ENCODE measurements at places on chromosomes 16 and 17.

DNA sequence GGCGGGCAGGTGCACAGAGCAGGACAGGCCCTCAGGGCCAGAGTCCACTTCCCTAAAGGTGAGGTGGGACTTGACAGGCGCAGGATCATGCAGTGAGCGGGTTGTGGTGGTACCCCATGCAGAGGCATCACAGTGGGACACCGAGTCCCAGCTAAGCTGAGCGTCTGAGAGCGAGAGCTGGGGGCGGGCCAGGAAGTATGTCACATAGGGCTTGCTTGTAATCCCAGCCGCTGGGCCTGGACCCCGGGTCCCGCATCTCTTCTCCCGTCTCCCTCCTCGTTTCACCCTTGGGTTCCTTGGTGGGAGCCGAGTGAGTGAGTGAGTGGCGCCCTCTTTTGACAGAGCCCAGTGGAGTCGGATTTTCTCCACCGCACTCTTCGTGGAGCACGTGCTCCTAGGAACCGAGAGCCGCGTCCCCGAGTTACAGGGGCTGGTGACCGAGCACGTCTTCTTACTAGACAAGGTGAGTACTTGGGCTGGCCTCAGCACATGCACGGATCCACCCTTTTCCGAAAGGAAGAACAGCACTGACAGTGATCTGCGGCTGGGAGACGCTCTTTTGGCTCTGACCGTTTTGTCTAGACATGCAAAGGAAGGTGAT lies 50.8 kb upstream of the ENDOV start:
- H3K36me3 ChIP-seq, result peaks cover 91% of the 10 kb centered on the region
- DNase-seq, result no peak
- no peaks in the 10 kb centered on the region for H3K27me3 ChIP-seq
- no peaks in the 10 kb centered on the region for H3K4me1 ChIP-seq
- no peak overlapping the region for H3K4me3 ChIP-seq

GRCh38 chr16:22372882-22373661 lies 1.3 kb downstream of the CDR2 start:
- H3K27ac ChIP-seq, result no peak overlapping the region
- H3K4me3 ChIP-seq, result peak overlapping the region; percentile 89
- no peaks in the 10 kb centered on the region for H3K36me3 ChIP-seq
- no peak for DNase-seq
- no peaks in the 10 kb centered on the region for H3K27me3 ChIP-seq
- peaks cover 58% of the 10 kb centered on the region for H3K4me1 ChIP-seq

- no peak overlapping the region for H3K4me3 ChIP-seq
- peaks cover 12% of the 10 kb centered on the region for H3K27me3 ChIP-seq
- H3K27ac ChIP-seq, result no peak overlapping the region
- DNase-seq, result no peak
- H3K4me1 ChIP-seq, result peaks cover 20% of the 10 kb centered on the region
- no peaks in the 10 kb centered on the region for H3K36me3 ChIP-seq
Measured at GRCh38 chr17:48244814-48245213, 137.2 kb downstream of the SNX11 start.

DNA sequence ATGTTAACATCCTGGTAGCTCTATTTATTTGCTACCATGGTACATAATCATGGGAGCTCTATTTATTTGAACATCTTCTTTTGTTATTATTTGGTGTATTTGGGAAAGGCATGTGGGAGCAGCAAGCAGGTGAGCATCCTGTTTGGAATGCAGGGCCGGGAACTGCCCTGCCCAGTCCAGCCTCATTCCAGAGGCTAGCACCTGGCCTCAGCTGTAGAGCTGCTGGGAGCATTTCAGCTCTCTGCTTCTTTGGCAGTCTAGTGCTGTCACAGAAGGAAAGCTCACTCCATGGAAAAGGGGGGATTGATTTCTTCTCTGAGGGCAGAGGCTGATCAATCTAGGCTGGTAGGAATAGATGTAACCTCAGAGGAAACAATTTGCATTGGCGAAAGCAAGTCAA lies 112.5 kb downstream of the WWOX start:
- no peak overlapping the region for H3K4me3 ChIP-seq
- peaks cover 9% of the 10 kb centered on the region for H3K4me1 ChIP-seq
- DNase-seq, result no peak
- no peak overlapping the region for H3K27ac ChIP-seq

- H3K4me3 ChIP-seq, result no peak overlapping the region
- H3K27me3 ChIP-seq, result peaks cover 5% of the 10 kb centered on the region
- no peaks in the 10 kb centered on the region for H3K36me3 ChIP-seq
Measured at GRCh38 chr17:19537111-19537510, 3.5 kb downstream of the SLC47A1 start.

- peak overlapping the region; percentile 2 for H3K27ac ChIP-seq
- H3K27me3 ChIP-seq, result no peaks in the 10 kb centered on the region
- no peaks in the 10 kb centered on the region for H3K36me3 ChIP-seq
- H3K4me3 ChIP-seq, result no peak overlapping the region
- DNase-seq, result no peak
- H3K4me1 ChIP-seq, result peaks cover 24% of the 10 kb centered on the region
Measured at GRCh38 chr16:4535627-4536108, 2.9 kb downstream of the CDIP1 start.

DNA sequence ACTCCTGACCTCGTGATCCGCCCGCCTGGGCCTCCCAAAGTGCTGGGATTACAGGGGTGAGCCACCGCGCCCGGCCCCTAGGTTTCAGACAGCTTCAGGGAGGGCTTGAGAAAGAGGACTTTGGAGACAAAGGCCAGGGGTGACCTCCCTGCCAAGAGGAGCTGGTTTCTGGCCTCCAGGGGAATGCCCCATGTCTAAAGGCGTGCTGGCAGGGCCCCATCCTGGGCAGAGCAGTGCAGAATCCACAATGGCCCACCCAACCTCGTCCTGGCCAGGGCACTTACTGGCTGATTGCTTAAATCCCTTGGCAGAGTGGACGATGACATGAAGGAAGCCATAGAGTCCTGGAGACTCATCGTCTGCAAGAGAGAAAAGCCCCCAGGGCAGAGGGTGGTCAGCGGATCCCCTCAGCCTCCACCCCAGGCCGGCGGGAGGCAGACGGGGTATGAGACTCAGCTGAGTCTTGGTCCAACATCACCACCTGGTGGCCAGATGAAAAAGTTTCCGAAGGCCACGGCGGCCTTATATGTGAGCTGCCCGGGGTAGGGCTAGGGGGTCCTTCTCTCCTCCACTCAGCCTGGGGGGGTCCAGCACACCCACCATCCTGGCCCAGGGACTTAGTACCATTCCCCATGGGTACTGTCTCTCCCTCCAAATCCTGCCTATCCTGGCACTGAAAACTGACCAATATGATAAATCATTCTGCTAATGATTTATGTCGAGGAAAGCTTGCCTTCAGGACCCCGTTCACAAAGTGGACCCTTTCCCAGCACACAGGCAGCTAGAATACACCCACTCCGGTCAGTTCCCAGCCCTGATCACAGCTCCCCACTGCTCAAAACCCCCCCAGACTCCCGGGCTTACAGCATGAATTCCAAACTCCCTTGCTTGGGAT lies 59.1 kb downstream of the TIMM22 start:
- no peak for DNase-seq
- H3K27ac ChIP-seq, result no peak overlapping the region
- H3K4me3 ChIP-seq, result no peak overlapping the region
- peaks cover 65% of the 10 kb centered on the region for H3K36me3 ChIP-seq
- H3K27me3 ChIP-seq, result no peaks in the 10 kb centered on the region

- H3K4me1 ChIP-seq, result no peaks in the 10 kb centered on the region
- DNase-seq, result no peak
- no peaks in the 10 kb centered on the region for H3K36me3 ChIP-seq
- no peaks in the 10 kb centered on the region for H3K27me3 ChIP-seq
- no peak overlapping the region for H3K27ac ChIP-seq
Measured at GRCh38 chr17:57016071-57016763, 38.3 kb downstream of the SCPEP1 start.

GRCh38 chr16:68364561-68364998 lies 53.8 kb downstream of the PRMT7 start:
- no peak overlapping the region for H3K27ac ChIP-seq
- peaks cover 16% of the 10 kb centered on the region for H3K27me3 ChIP-seq
- peaks cover 37% of the 10 kb centered on the region for H3K4me1 ChIP-seq
- DNase-seq, result no peak
- H3K36me3 ChIP-seq, result no peaks in the 10 kb centered on the region

GRCh38 chr16:11310997-11311561 lies 29.9 kb upstream of the PRM1 start:
- no peaks in the 10 kb centered on the region for H3K36me3 ChIP-seq
- H3K4me3 ChIP-seq, result no peak overlapping the region
- peaks cover 12% of the 10 kb centered on the region for H3K4me1 ChIP-seq
- no peak for DNase-seq
- H3K27me3 ChIP-seq, result no peaks in the 10 kb centered on the region

DNA sequence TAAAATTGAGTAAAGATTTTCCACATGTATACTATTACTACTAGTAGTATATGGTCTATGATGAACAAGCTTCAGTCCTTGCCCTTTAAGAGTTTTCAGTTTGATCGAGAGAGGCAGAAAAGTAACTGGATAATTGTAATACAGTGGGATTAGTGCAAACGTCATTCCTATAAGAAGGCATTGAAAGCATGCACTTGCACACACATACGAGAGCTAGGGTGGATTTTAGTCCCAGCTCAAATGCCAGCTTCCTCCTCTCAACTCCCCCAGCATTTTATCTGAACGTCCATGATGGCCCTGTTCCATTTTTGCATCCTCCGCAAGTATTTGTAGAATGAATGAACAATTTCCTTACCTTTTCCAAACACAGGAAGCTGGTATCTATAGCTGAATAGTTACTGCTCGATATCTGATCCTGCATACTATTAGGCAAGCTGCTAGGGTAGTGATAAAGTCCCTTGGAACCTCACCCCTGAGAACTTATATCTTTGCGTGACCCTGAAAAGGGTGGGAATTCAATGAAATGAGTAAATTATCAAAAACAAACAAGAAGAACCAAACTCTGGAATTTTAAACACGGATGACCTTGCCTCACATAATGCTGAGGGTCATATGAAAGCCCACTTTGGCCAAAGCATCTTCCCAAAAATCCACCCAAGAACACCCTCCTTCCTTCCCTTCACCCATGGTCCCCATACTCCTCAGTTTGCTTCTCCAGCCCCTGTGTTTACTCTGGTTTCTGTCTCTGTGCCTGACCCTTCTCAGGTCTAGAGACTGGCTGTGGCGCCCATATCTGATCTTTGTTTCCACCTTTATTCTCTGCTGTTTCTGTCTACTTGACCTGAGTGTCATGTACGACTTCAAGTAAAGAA lies 60.5 kb downstream of the TMEM100 start:
- H3K4me3 ChIP-seq, result no peak overlapping the region
- DNase-seq, result no peak
- H3K4me1 ChIP-seq, result peaks cover 9% of the 10 kb centered on the region
- H3K27me3 ChIP-seq, result no peaks in the 10 kb centered on the region
- no peaks in the 10 kb centered on the region for H3K36me3 ChIP-seq

- no peak overlapping the region for H3K4me3 ChIP-seq
- H3K4me1 ChIP-seq, result peaks cover under 1% of the 10 kb centered on the region
- H3K36me3 ChIP-seq, result no peaks in the 10 kb centered on the region
- DNase-seq, result no peak
Measured at GRCh38 chr16:3830625-3831254, 49.8 kb downstream of the CREBBP start.

- peaks cover 5% of the 10 kb centered on the region for H3K4me1 ChIP-seq
- H3K4me3 ChIP-seq, result no peak overlapping the region
- H3K27me3 ChIP-seq, result no peaks in the 10 kb centered on the region
Measured at GRCh38 chr16:66242672-66243071, 123.8 kb upstream of the CDH5 start.

GRCh38 chr17:77909236-77909635 lies 49.3 kb upstream of the TNRC6C start:
- peaks cover 8% of the 10 kb centered on the region for H3K4me1 ChIP-seq
- H3K4me3 ChIP-seq, result no peak overlapping the region
- H3K27me3 ChIP-seq, result peaks cover 67% of the 10 kb centered on the region
- no peak for DNase-seq
- H3K27ac ChIP-seq, result no peak overlapping the region
- H3K36me3 ChIP-seq, result no peaks in the 10 kb centered on the region

- no peak for DNase-seq
- H3K27me3 ChIP-seq, result no peaks in the 10 kb centered on the region
- H3K4me1 ChIP-seq, result peaks cover 79% of the 10 kb centered on the region
Measured at GRCh38 chr17:81513372-81513752, 763 bp upstream of the ACTG1 start.

DNA sequence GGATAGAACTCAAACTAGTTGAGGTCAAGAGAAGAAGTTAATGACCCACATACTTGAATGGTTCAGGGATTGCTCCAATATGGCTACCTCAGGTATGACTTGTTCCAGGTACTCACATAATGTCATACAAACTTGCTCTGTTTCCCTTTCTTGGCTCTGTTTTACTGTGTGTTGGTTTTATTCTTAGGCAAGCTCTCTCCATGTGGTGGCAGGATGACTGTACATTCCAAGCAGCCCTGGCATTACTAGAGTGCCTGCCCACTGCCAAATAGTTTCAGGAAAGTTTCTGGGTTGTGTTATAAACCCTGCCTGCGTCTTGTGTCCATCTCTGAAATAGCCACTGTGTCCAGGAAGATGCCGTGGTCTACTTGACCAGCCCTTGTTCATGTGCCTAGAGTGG lies 476.8 kb downstream of the SHISA9 start:
- H3K4me1 ChIP-seq, result no peaks in the 10 kb centered on the region
- no peak overlapping the region for H3K27ac ChIP-seq
- DNase-seq, result no peak
- H3K36me3 ChIP-seq, result no peaks in the 10 kb centered on the region
- H3K27me3 ChIP-seq, result no peaks in the 10 kb centered on the region
- H3K4me3 ChIP-seq, result no peak overlapping the region

DNA sequence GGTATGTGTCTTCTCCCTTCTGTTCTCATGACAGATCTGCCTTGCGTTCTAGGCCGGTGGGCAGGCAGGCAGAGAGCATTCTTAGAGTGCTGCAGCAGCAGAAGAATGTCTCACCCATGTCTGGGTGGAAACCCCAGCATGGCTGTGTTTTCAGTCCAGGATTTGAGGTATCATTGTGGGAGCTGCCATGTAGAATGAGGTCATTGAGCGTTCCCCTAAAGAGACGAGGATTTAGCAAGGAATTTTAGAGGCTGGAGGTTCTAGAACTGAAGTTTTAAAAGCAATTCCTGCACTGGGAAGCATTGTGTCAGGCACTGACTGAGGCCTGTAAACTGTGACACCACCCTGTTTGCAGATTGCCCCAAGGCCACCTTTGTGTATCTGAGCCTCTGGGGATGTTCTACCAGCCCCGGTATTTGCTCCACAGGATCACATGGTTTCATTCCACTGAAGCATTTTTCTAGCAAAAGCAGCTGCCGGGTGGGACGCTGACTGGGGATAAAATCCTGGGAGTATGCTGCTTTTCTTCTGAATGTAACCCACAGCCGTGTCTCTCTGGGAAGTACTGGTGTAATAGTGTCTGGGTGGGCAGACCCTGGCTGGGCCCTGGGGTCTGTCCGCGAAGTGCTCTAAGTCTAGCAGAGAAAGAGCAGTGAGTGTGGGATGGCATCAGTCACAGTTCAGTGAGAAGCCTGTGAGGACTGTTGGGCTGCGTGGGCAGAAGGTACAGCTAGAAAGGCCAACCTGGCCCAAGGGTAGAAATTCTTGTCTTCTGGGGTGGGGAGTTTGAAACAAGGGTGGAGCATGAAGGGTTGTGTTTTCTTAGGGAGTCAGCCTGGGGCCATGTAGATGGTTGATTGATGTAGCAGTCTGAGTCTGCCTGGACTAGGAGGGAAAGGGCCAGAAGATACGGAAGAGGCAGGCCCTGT lies 30.2 kb downstream of the PLCD3 start:
- H3K4me1 ChIP-seq, result peaks cover 40% of the 10 kb centered on the region
- no peaks in the 10 kb centered on the region for H3K27me3 ChIP-seq
- peak overlapping the region; percentile 36 for H3K27ac ChIP-seq
- no peak overlapping the region for H3K4me3 ChIP-seq
- H3K36me3 ChIP-seq, result peaks cover 89% of the 10 kb centered on the region

GRCh38 chr17:82938873-82939620 lies 99.2 kb upstream of the ZNF750 start:
- no peak overlapping the region for H3K27ac ChIP-seq
- H3K27me3 ChIP-seq, result no peaks in the 10 kb centered on the region
- H3K4me1 ChIP-seq, result no peaks in the 10 kb centered on the region
- no peak overlapping the region for H3K4me3 ChIP-seq
- DNase-seq, result no peak
